ENCODE measurements at places on chromosomes 6 and 20.

DNA sequence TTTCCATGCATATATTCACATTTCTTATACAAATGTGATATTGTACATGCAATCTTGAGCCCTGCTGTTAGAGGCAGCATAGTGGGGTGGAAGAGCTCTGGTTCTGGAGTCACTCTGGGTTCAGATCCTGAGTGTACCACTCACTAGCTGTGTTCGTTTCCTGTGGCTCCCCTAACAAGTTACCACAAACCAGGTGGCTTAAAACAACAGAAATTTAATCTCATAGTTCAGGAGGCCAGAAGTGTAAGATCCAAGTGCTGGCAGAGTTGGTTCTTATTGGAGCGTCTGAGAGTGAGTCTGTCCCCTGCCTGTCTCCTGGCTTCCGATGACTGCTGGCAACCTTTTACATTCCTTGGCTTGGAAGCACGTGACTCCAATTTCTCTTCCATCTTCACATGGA, 115.6 kb downstream of the MAP3K7 start:
- no peak for DNase-seq

- no peak for DNase-seq
Measured at GRCh38 chr6:41531591-41532582, 14.3 kb upstream of the FOXP4 start.

GRCh38 chr6:28081486-28081751, 1.1 kb downstream of the ZNF165 start:
- DNase-seq = peak; percentile 5

DNA sequence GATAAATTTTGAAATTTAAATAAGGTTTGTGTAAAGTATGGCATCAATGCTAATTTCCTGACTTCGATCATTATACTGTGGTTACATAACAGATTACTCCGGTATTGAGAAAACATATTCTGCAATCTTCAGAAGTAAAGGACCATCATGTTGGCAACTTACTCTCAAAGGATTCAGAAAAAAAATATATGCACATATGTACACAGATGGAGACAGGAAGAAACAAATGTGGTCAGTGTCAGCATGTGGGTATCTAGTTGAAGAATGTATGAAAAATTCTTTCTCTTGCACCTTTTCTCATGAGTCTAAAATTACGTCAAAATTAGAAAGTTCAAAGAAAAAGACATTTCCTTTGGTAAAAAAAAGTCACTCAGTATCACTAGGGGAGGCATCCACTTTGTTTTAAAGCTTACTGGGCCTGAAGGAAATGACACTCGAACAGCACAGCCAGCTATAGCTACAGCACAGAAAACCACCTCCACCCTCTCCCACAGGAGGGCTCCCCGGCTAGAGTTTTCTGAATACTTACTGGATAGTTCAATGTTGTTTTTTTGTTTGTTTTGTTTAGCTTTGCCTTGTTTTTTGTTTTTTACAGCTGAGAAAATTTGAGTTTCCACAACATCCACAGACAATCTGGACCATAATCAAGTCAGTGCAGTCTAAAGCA, 317.2 kb upstream of the AGPAT4 start:
- DNase-seq = no peak

- DNase-seq = no peak
Measured at GRCh38 chr6:168196385-168196860, 117.4 kb upstream of the FRMD1 start.

DNA sequence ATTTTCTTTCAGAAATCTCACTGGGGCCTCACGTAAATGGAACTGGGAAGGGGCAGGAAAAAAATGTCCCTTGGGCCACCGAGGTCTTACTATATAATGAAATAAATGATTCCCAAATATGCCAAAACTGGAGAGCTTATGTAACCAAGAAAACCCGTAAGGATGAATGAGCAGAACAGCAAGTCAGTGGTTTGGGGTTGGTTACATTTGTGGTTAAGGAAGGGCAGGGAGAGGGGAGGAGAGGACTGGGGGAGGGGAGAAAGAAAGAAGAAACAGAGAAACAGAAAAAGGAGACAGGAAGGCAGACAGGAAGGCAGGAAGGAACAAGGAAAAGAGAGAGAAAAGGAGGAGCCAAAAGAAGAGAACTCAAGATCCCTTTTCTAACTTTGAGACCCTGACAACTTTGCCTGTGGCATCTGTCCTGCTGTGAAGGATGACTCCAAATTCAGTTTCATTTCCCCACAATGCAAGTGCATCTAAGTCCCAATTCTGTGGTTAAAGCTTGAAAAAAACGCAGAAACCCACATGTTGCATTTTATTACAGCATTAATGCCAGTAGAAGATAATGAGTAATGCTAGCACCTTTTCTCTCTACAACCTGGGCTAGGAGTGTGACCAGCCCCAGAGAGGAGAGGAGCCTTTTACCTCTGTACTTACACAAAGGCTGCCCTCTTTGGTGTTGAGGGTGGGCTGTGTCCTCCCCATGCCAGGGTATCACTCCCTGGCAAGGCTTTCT, 10.8 kb upstream of the ARMC2 start:
- no peak for DNase-seq

DNA sequence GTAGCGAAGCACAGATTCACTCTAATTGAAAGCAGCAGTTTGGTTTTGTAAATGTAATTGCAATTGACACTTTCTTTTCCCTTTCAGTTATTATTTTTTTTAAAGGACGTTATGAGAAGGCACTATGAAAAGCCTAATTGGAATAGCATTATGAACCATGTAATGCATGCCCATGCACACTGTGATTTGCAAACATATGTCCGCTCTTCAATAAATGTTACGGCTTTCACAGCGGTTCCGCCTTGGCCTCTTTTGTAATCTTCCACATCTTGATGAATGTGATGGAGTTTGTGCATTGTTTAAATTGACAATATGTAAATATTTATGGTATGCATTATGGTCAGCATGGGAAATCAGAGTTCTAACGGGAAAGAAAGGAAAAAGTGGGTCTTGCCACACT, 61.3 kb downstream of the SAMD5 start:
- no peak for DNase-seq

GRCh38 chr6:56647172-56647762, 4.6 kb upstream of the DST start:
- no peak for DNase-seq
